AG20443 (cell line): ENCODE measurements at places on chromosomes 16 and 17.

DNA sequence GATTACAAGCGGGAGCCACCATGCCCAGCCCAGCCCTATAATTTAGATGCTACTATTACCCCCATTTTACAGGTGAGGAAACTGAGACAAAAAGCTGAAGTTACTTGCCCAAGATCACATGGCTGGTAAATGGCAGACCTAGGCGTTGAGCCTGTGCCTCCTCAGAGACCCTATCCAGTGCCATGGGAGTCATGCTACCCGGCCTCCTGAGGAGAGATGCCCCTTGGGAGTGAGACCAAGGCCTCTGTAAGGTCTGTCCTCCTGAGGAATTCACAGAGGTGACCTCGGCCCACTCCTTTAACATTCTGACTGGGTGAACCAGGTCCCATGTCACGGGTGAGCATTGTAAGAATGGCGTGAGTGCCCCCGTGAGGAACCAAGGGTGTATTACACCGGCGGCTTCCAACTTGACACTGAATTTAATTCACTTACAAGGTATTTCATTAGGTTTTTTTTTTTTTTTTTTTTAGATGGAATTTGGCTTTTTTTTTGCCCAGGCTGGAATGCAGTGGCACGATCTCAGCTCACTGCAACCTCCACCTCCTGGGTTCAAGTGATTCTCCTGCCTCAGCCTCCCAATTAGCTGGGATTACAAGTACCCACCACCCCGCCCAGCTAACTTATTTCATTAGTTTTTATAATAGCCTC is 95.7 kb downstream of the ABCC6 start:
- DNase-seq: peak; percentile 88

DNA sequence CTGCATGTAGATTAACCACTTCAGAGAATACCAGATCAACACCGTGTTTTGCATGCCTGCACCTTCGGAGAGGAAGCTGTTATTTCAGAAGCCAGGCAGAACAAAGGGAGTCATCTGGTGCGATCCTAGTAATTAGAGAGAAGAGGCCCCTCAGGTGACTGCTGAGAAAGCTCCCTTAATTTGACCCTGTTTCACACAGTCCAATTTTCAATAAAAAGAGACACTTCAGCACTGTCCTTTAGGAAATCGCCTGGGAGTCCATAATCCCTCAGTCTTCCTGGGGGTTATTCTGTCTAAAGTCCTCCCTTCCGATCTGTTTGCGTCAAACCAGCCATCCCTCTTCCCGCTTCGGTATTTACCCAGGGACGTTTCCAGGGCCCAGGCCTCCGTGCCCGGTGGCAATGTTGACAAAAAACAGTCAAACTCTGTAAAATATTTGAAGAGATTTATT is 23.4 kb upstream of the TNRC6C start:
- no peak for DNase-seq

DNA sequence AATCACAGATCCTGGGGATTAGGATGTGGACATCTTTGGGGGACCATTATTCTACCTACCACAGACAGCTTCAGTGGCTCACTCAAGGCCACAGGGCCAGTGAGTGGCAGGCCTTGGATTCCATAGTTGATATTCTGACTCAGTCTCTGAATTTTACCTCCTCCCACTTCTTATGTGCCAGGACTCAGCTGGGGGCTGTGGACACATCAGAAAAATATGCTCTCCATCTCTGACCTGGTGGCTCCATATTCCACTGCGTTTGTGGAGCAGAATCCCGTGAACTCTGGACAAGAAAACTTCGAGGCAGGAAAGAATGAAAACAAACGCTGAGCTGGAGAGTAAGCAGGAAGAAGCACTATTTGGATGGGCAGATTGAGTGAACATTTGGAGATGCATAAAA is 301.8 kb upstream of the MAF start:
- no peak for DNase-seq

GRCh38 chr17:31499771-31500554 is 108.5 kb downstream of the RAB11FIP4 start:
- DNase-seq: peak; percentile 42

- DNase-seq: peak; percentile 82
Observed at GRCh38 chr17:65742403-65743307, 181.2 kb upstream of the AXIN2 start.

DNA sequence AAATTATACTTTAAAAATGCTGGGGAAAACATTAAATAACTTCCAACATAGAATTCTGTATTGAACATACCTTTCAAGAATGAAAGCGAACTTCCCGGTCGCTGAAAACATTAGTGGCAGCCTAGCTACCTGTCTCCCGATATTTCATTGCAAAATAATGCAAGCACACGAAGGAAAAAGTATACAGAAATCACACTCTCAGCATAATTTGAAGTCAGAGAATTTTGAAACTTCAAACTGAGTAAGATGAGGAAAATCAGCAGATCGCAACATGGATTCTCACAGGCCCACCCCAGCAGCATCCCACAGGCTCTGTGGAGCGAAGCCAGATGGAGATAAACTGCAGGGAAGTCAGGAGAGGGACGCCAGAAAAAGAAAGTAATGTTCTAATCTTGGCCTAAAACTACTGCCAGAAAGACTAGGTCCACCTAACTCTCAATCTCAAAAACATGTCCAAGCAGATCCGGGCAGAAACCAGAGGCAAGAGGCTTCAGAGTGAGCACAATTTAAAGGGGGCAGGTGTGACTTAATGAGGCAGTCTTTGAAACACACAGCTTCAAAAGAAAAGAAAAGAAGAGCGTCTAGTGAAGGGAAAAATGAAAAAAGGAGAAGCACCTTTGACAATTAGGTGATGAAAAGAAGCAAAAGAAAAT is 4.8 kb upstream of the GOSR1 start:
- no peak for DNase-seq

DNA sequence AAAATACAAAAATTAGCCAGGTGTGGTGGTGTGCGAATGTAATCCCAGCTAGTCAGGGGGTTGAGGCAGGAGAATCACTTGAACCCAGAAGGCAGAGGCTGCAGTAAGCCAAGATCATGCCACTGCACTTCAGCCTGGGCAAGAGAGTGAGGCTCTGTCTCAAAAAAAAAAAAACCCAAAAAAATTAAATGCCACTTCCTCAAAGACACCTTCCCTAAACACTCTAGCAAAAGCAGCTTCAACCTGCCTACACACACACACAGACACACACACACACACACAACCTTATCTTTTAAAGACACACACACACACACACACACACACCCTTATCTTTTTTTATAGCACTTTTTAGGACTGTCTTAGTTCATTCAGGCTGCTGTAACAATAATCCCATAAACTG is 201.7 kb upstream of the PSMD7 start:
- DNase-seq: no peak

DNA sequence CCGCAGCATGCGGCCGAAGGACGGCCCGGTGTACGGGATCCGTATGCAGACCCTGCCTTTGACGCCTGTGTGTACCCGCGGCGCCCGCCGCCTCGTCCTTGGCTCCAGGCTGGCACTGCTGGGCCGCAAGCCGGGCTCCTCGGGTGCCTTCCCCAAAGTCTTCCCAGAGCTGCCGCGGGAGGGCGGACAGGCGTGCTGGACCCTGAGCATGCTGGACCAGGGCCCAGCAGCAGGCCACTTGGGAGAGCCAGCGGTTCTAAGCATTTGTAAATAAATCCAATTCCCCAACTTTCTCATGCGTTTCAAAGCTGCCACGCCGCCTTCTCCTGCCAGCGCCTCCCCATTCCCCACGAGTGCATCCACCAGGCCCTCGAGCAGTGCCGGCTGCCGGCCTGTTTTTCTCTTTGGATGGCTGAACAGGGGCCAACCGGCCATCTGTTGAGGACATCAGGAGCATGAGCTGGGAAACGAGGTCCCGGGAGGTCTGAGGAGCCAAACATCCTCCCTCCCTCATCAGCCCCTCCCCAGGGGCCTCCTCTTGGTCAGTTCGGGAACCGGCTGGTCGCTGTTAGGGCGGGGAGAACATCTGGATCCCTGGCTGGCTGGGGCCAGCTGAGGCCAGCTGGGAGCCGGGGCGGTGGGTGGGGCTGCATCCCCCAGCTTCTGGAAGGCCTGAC is 20.5 kb upstream of the PABPN1L start:
- peak; percentile 50 for DNase-seq

DNA sequence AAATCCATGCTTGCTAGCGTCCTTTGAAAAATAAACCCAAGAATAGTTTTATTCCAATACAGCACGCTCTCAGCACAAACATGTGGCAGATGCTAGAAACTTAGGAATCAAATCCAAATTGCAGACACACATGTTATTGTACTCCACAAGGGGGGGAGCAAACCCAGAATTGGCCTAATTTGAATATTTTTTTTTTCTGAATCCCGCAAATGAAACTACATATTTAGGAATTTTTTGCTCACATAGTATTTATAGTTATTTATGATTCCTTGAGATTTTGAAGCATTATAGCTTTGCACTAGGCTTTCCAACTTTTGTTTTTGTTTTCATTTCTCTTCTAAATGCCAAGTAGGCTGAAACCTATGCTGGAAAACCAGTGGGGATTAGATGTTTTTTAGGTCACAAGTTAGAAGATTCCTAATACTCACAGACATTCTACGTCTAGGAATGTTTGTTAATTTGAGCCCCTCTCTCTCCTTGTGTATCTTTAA is 59.3 kb upstream of the CDH11 start:
- peak; percentile 48 for DNase-seq

DNA sequence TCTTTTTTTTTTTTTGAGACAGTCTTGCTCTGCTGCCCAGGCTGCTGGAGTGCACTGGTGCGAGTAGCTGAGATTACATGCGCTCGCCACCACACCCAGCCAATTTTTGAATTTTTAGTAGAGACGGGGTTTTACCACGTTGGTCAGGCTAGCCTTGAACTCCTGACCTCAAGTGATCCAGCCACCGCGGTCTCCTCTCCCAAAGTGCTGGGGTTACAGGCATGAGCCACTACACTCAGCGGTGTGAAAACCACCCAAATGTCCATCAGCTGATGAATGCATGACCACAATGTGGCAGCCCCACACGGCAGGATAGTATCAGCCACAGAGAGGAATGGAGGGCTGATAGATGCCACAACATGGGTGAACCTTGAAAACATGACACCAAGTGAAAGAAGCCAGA is 2.1 kb downstream of the P2RX5 start:
- DNase-seq: no peak

DNA sequence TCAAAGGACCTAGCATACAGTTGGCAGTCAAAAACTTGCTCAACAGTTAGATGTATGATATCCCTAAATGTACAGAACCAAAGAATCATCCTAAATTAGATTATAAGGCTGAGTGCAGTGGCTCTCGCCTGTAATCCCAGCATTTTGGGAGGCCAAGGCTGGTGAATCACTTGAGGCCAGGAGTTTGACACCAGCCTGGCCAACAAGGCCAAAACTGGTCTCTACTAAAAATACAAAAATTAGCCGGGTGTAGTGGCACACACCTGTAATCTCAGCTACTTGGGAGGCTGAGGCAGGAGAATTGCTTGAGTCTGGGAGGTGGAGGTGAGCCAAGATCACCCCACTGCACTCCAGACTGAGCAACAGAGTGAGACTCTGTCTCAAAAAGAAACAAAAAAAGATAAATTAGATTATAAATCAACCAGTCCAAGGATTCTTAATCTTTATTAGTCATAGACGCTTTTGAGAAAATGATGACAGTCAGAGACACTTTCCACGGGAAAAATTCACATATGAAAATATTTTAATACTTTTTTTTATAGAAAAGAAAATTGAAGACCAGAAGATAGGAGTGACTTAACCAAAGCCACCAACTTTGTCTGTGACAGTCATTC is 77.6 kb downstream of the MMD start:
- no peak for DNase-seq

- no peak for DNase-seq
Observed at GRCh38 chr17:79572136-79572925, 38.5 kb downstream of the RBFOX3 start.

DNA sequence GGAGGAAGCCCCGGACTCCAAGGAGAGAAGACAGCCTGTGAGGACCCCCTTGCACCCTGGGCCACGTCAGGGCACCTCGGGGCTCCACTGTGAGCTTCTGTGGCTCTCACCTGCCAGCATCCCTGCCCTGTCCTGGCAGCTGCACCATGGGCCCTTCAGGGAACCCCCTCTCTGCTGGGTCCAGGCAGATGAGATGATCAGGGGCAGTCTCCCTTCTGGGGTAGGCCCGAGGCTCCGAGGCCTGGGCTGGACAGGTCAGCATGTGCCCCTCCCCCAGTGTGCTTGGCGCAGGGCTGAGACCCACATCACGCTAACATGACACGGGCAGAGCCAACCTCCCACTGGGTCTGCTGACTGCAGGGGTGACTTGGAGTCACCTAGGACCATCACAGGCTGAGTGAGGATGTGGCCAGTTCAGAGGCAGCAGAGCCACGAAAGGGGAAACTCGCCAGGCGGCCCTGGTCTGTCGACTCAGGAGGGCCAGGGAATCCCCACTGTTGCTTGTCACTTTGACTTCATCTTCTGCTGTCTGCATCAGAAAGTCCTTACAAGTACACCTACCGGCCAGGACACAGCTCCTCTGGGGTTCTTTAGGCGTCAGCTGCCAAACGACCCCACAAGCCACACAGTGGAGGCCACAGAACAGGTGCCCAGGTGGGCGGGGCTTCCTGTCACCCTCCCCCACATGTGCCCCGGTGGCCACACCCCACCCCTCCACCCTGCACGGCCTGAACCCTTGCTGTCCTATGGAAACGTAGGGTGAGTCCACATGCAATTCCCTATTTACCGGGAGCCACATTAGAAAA is 2.2 kb downstream of the GALNS start:
- DNase-seq: no peak

DNA sequence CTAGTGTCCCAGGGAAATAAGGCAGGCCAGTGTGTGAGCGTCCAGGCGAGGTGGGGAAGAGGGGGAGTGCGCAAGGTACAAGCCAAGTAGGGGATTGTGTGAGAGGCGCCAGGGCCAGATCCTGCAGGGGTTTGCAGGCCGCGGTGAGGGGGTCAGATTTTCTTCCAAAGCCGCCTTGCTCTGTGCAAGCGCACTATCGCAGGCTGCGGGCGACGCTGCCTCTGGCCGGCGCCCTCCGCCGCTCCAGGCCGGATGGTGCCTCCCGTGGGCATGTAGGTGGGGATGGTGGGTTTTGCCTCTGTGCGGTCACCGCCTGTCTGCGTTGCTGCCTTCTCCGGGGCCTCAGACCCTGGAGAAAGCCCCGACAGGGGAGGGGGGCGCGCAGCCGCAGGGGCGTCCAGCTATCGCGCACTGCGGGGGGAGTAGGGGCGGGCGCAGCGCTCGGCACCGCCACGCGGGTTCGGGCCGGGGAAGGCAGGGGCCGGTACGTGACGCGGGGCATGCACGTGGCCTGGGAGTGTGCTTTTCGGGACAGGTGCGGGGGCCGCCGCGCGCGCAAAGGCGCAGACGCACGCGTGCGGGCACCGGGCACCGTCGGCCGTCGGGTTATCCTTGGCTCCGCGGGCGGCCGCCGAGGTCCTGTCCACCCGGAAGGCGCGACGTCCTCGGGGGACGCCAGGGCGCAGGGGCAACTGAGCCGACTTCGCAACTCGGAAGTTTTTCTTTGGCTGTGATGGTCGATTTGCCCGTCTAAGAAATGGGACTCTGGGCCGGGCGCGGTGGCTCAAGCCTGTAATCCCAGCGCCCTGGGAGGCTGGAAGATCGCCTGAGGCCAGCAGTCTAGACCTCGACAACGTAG is 1.1 kb upstream of the HAPSTR1 start:
- DNase-seq: peak; percentile 28

- peak; percentile 46 for DNase-seq
Observed at GRCh38 chr16:85169333-85170065, 57.2 kb upstream of the CIBAR2 start.
